GM12878 (cell line): ENCODE measurements at places on chromosomes 16 and 17. TPM values are rescaled to one million over a fixed set of nuclear protein-coding genes. Genes with fewer than 3 reads are reported as not detected.
A peak's percentile ranks its signal among the peaks of the same experiment; 100 is the strongest.

GRCh38 chr16:65283181-65283651 lies 161.4 kb upstream of the CDH11 start:
- H3K4me1 ChIP-seq = no peaks in the 10 kb centered on the region
- no peaks in the 10 kb centered on the region for H3K36me3 ChIP-seq
- H3K27me3 ChIP-seq = no peaks in the 10 kb centered on the region
- no peak overlapping the region for H3K27ac ChIP-seq

- H3K4me3 ChIP-seq = no peak overlapping the region
- no peaks in the 10 kb centered on the region for H3K36me3 ChIP-seq
- DNase-seq = no peak
- peaks cover 7% of the 10 kb centered on the region; the same call in 1 of the 2 replicates for H3K27me3 ChIP-seq
- H3K27ac ChIP-seq = no peak overlapping the region
Measured at GRCh38 chr16:71408536-71408935, 33.3 kb downstream of the TLE7 start.

- H3K27ac ChIP-seq = no peak overlapping the region
- no peaks in the 10 kb centered on the region for H3K36me3 ChIP-seq
- no peak for DNase-seq
- H3K4me3 ChIP-seq = no peak overlapping the region
Measured at GRCh38 chr17:73952082-73952479, 251.4 kb upstream of the RPL38 start.

DNA sequence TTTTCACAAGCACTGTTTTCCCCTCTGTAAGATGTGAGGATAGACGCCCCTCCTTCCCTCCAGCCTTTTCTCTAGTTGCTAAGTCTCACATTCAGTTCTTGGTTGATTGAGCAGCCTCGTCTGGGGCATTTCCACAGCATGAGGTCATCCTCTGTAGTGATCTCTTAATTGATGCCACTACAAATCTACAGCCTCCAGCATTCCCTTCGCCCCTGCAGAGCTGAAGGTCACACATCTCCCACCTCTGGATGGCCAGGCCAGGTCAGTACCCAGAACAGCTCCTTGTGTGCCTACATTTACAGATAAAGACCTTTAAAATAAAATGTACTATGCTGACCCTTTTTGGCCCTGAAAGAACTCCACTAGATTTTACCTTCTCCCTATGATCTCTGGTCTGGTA lies 32.5 kb upstream of the CDH11 start:
- no peaks in the 10 kb centered on the region for H3K4me1 ChIP-seq
- no peaks in the 10 kb centered on the region for H3K36me3 ChIP-seq
- no peak overlapping the region for H3K27ac ChIP-seq
- H3K4me3 ChIP-seq = no peak overlapping the region
- H3K27me3 ChIP-seq = no peaks in the 10 kb centered on the region

- no peak overlapping the region for H3K4me3 ChIP-seq
- DNase-seq = no peak
- H3K27ac ChIP-seq = no peak overlapping the region
- no peaks in the 10 kb centered on the region for H3K4me1 ChIP-seq
Measured at GRCh38 chr16:16149710-16150116, 73.6 kb downstream of the ABCC6 start.

DNA sequence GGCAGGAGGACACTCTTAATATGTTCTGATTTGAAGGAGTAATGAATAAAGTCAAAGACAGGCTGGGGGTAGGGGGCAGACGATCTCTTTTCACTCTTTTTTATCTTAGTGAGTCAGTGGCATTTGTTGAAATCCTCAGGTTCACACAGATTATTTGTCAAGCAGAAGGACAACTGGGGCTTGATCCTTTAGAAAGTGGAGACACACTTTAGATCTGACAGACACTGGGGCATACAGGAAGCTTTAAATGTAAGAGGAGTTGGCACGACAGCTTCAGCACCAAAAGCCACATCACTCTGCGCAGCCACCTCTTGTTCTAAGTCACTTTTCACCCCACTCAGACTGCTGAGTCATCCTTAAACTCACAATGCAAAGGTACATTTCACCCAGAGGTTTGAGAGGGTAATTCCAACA lies 121.5 kb downstream of the STXBP4 start:
- peaks cover 6% of the 10 kb centered on the region for H3K4me1 ChIP-seq
- peak; percentile 79 for DNase-seq
- peak overlapping the region; percentile 55 for H3K27ac ChIP-seq
- no peaks in the 10 kb centered on the region for H3K27me3 ChIP-seq

DNA sequence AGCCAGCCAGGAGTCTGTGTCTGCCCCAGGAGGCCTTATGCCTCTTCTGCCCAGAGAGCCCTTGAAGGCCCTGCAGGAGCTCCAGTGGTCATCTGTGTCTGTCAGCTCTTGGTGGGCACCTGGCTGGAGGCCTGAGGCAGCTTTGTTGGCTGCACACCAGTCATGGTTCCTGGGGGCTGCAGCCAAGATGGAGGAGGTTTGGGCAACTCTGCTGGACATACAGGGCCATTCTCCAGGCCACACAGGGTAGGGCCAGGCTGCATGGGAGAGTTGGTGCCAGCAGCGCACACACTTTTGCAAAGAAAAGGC lies 29.4 kb downstream of the B9D1 start:
- H3K36me3 ChIP-seq = no peaks in the 10 kb centered on the region
- no peaks in the 10 kb centered on the region for H3K27me3 ChIP-seq
- no peak overlapping the region for H3K27ac ChIP-seq
- no peak for DNase-seq

DNA sequence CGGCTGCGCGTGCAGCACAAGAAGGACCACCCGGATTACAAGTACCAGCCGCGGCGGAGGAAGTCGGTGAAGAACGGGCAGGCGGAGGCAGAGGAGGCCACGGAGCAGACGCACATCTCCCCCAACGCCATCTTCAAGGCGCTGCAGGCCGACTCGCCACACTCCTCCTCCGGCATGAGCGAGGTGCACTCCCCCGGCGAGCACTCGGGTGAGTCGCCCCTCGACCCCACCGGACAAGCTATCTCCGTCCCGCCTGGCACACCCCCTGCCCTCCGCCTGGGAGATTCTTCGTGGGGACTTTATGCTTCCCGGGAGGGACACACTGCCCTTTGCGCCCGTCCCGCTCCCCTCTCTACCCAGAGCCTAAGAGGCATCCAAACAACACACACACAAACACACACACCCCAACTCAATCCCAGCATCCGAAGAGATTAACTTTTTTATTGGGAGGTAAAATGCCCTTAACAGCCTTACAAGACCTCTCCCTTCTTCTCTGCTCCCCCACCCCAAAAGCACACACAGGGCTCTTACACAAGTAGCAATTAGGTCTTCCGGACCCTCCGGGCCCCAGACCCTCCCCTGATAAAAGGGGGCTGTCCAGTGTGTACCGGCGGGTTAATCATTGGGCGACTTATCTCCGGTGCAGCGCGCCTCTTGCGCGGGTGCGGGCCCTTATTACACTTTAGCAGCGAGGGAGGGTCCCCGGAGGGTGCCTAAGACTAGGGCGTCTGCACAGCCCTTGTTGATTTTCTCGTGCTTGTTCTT lies 2.1 kb downstream of the SOX9 start:
- H3K4me3 ChIP-seq = peak overlapping the region; percentile 84
- H3K27me3 ChIP-seq = peaks cover 10% of the 10 kb centered on the region; the same call in 1 of the 2 replicates
- H3K36me3 ChIP-seq = peaks cover 3% of the 10 kb centered on the region; the same call in 1 of the 2 replicates
- no peak overlapping the region for H3K27ac ChIP-seq
- no peak for DNase-seq
- H3K4me1 ChIP-seq = peaks cover 5% of the 10 kb centered on the region

- peaks cover 18% of the 10 kb centered on the region for H3K36me3 ChIP-seq
- no peak overlapping the region for H3K4me3 ChIP-seq
- no peaks in the 10 kb centered on the region for H3K27me3 ChIP-seq
- DNase-seq = no peak
- H3K4me1 ChIP-seq = no peaks in the 10 kb centered on the region
- no peak overlapping the region for H3K27ac ChIP-seq
Measured at GRCh38 chr16:14321542-14321941, 250.4 kb downstream of the MRTFB start.

DNA sequence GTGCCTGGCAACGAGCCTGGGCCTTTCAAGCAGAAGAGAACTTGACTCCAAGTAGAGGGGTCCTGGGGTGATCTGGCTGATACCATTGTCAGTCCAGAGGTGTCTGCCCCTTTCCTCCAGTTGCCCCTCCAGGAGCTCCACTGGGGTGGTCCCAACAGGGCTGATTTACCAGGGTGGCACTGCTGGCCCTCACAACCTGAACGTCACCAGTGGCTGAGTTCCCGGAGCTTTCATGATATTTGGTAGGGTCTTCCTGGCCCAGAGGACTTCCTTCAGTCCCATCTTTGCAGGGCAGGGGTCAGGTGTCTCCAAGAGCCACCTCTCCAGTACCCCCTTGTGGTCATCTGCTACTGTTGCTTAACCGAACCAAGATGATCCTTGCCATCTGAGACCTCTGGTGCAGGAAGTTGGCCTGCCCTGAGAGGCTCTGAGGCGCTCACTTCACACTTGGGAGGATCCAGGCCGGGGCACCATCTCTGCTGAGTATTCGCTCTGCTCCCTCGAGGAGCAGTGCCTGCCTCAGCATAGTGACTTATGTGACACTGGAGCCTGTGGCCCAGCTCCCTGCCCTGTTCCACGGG lies 3.5 kb downstream of the LIMD2 start:
- peak overlapping the region; percentile 88; the same call in 1 of the 2 replicates for H3K4me3 ChIP-seq
- H3K27me3 ChIP-seq = no peaks in the 10 kb centered on the region
- peaks cover 33% of the 10 kb centered on the region for H3K4me1 ChIP-seq
- no peak for DNase-seq

GRCh38 chr17:37054894-37055293 lies 106.1 kb downstream of the AATF start:
- no peak overlapping the region for H3K4me3 ChIP-seq
- H3K4me1 ChIP-seq = no peaks in the 10 kb centered on the region
- no peak for DNase-seq
- H3K27ac ChIP-seq = no peak overlapping the region

DNA sequence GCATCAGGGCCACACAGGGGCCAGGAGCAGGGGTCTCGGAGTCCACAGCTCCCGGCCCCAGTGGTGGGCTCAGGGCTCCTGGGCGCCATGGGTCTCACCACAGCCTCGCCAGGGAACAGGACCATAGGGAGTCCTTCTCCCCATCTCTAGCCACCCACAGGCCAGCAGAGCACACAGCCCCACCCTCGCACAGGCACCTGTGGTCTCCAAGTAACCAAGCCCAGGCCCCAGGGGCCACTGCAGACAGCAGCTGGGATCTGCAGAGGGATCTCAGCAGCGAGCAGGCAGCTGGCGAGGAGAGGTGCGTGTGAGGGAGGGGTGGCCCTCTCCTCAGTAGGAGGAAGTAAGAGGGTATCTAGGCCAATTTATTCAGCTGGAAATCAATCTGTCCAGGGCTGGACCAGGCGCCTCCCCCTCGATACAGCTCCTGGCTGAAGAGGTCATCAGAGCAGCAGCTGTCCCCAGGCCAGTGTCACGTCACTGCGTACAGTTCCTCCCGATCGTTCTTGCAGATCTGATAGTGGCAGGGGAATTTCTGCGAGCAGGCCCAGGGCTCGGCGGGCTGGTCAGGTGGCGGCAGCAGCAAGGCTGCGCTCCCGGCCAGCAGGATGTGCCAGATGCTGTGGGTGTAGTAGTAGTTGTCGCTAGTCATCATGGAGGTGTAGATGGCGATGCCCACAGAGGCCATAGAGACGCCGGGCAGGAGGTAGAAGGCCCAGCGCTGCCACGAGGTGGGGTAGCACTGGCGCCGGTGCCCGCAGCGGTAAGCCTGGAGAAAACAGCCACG lies 1.4 kb upstream of the MRPL28 start:
- no peak overlapping the region for H3K4me3 ChIP-seq
- no peak for DNase-seq
- H3K4me1 ChIP-seq = peaks cover 4% of the 10 kb centered on the region; the same call in 1 of the 2 replicates
- no peaks in the 10 kb centered on the region for H3K27me3 ChIP-seq

DNA sequence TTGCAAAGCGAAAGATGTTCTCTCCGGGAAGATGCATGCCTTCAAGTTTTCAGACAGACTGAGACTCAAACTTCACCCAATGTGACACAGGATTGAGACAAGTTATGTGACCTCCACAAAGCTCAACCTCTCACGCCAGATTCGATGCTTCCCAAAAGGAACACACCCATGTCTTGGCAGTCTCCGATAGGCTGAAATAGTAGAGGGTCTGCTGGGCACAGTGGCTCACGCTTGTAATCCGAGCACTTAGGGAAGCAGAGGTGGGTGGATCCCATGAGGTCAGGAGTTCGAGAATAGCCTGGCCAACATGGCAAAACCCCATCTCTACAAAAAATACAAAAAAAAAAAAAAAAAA lies 22.1 kb downstream of the ZFHX3 start:
- no peaks in the 10 kb centered on the region for H3K4me1 ChIP-seq
- H3K4me3 ChIP-seq = no peak overlapping the region
- DNase-seq = no peak
- H3K27me3 ChIP-seq = no peaks in the 10 kb centered on the region
- no peaks in the 10 kb centered on the region for H3K36me3 ChIP-seq

DNA sequence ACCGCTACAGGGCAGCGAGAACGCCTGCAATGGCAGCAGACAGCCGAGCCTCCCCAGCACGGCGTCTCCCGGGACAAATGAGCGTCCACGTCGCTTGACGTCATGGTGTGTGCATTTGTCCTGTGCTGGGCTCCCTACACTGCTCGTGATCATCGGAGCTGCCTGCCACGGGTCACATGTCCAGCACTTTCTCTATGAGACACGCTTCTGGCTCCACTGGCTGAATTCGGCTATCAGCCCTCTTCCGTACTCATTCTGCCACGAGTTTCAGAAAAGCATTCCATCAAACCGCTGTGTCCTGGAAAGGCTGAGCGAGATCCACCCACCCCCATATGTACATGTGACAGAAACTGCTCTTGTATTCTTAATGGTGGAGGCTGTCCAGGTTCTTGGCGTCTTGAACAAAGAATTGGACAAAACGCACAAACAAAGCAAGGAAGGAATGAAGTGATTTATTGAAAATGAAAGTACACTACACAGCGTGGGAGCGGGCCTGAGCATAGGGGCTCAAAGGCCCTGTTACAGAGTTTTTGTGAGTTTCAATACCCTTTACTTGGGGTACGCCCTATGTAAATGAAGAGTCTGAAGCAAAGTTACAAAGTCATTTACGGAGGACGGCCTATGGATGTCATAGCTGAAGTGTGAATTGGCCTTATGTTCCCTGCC lies 28.5 kb upstream of the SHCBP1 start:
- H3K27me3 ChIP-seq = no peaks in the 10 kb centered on the region
- H3K4me3 ChIP-seq = no peak overlapping the region
- no peaks in the 10 kb centered on the region for H3K4me1 ChIP-seq
- no peak overlapping the region for H3K27ac ChIP-seq

GRCh38 chr16:60945225-60945624 lies 1091.0 kb downstream of the CDH8 start:
- no peaks in the 10 kb centered on the region for H3K36me3 ChIP-seq
- no peaks in the 10 kb centered on the region for H3K4me1 ChIP-seq
- H3K27ac ChIP-seq = no peak overlapping the region
- DNase-seq = no peak

DNA sequence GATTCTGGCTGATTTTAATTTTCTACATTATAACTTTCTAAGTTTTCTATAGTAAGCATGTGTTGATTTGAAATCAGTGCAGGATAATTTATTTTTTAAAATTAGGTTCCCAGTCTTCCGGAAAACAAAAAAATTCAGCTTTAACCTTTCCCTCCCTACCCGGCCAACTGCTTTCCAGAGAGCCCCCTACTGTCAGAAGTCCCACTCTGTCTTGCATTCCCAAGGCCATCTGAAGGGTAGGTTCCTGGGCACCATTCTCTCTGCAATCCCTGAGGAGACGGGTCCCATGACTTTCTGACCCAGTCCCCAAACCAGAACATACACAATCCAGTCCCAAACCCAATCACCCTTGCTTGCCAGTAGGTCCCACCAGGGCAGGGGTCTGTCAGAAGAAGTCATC lies 200.3 kb downstream of the CYLD start:
- H3K36me3 ChIP-seq = no peaks in the 10 kb centered on the region
- DNase-seq = no peak
- no peaks in the 10 kb centered on the region; the same call in 1 of the 2 replicates for H3K27me3 ChIP-seq
- H3K4me1 ChIP-seq = no peaks in the 10 kb centered on the region
- H3K4me3 ChIP-seq = no peak overlapping the region

Gene UTP4
- total RNA-seq = 80.9 and 82.2 TPM in 2 replicates

Gene RGS9
- total RNA-seq = 5.6 and 6.2 TPM in 2 replicates

Gene SLC35G6
- total RNA-seq = not detected in 2 replicates

Gene CCL3
- total RNA-seq = 189 and 197 TPM in 2 replicates

Gene CORO1A
- total RNA-seq = 1,368 and 1,405 TPM in 2 replicates

Gene CES3
- 1.9 and 3.1 TPM in 2 replicates for total RNA-seq

Gene DNAI2
- total RNA-seq = 0.15 and 0.21 TPM in 2 replicates
